ENCODE measurements at places on chromosomes 16 and 17. TPM values are rescaled to one million over a fixed set of nuclear protein-coding genes. Genes with fewer than 3 reads are reported as not detected.

KRT34 gene
- not detected for polyA plus RNA-seq

PABPN1L gene
- not detected for polyA plus RNA-seq

ESRP2 gene
- polyA plus RNA-seq, result 33.5 TPM

SMTNL2 gene
- 57.5 TPM for polyA plus RNA-seq

PRDM7 gene
- 0.91 TPM for polyA plus RNA-seq

MYH13 gene
- polyA plus RNA-seq, result 0.17 TPM

NPIPB2 gene
- polyA plus RNA-seq, result 13.6 TPM

SHMT1 gene
- polyA plus RNA-seq, result 61.5 TPM

ABCC11 gene
- 0.20 TPM for polyA plus RNA-seq

JUP gene
- polyA plus RNA-seq, result 163 TPM

- no peak for DNase-seq
These were observed 49.4 kb downstream of the MEAK7 start for GRCh38 chr16:84455031-84455430.

- no peak for DNase-seq
These were observed 4.1 kb downstream of the RNF167 start for GRCh38 chr17:4944163-4944553.

DNA sequence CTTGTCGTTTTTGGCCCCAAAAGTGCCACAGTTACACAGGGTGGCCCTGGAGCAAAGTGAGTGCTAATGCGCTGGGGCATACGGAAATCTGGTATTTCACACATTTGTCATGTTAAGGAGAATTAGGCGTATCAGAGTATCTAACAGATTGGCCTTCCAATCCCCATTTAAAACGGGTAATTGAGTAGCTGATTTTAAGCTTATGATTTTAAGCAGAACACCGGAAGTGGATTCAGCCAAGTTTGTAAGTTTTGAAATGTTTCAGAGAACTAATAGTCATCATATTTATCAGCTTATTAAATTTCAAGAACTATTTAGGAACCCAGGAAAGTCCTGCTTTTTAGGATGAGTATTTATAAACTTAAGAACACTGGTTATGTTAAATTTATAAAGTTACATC lies 19.5 kb downstream of the LRRC75A start:
- DNase-seq, result no peak

- DNase-seq, result peak; percentile 36
These were observed 260.1 kb downstream of the SNX29 start for GRCh38 chr16:12236589-12236988.

DNA sequence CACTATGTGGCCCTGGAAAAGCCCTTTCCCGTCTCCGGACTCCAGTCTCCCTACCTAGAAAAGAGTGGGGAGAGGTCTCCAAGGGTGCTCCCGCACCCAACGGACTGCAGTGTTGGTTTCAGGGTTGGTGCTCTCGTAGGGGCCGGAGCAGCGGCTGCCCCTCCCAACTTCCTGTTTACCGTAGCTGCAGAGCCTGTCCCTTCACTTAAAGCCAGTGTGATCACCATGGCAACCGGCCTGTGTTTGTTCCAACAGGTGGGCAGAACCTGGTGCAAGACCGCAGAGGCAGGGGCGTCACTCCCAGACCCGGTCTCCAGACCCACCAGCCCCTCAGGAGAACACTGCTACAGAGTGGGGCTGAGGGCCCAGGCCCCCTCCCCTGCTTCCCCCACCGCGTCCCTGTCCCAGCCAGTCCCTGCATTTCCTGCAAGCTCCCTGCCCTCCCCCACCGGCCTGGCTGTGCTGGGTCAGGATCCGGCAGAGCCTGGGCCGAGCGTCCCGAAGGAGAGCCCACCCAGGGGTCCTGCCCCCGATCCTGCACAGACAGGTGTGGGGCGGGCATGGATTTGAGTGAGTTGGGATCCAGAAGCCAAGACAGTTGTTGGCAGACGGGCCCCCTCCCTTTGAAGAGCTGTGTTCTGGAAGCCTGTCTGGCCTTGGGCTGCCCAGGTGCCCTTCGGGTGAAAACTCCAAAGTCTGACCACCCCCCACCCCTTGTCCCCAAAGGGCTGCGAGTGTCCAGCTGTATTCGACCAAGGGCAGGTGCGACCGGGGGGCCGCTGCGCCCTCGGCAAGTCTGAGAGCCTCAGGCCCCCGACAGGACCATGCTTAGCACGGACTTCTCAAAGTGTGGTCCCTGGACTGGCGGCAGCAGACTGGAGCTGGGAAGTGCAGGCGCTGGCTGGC lies 1.5 kb upstream of the BAIAP3 start:
- DNase-seq, result peak; percentile 87

GRCh38 chr17:79888811-79889634 lies 49.8 kb upstream of the CBX4 start:
- no peak for DNase-seq

GRCh38 chr17:57949649-57950048 lies 5.6 kb downstream of the CUEDC1 start:
- DNase-seq, result no peak

DNA sequence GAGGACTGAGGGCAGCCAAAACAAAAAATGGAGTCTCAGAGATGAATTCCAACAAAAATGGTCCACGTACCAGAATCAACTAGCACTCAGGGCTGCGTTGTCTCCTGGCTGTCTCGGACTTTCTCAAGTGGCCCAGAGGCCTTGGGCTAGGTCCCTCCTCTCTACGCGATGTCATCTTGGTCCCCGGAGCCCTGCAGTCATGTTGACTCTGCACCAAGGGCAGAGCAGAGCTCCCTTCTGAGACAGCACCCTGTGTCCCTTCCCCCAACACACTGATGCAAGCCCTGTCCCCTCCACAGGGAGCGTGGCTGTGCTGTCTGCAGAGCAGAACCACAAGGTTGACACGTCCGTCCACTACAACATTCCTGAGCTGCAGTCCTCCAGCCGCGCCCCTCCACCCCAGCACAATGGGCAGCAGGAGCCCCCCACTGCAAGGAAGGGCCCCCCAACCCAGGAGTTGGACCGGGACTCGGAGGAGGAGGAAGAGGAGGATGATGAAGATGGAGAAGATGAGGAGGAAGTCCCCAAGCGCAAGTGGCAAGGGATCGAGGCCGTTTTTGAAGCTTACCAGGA lies 20.8 kb downstream of the GINS2 start:
- no peak for DNase-seq

DNA sequence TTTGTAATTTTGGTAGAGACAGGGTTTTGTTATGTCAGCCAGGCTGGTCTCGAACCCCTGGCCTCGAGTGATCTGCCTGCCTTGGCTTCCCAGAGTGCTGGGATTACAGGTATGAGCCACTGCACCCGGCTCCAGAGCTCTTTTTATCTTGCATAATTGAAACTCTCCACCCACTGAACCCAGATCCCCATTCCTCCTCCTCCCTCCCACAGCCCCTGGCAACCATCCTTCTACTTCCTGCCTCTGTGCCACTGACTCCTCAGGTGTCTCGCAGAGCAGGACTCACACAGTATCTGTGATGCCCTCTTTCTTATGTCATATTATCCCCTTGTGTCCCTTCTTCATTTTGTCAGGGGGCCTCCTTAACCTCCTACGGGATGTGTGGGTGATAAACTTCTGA lies 340.7 kb downstream of the SLC39A11 start:
- no peak for DNase-seq

GRCh38 chr16:69088684-69089083 lies 16.8 kb upstream of the HAS3 start:
- no peak for DNase-seq

GRCh38 chr17:82920715-82921114 lies 80.9 kb upstream of the ZNF750 start:
- DNase-seq, result no peak

GRCh38 chr16:11257131-11257938 lies 1.3 kb upstream of the SOCS1 start:
- peak; percentile 84 for DNase-seq

- no peak for DNase-seq
These were observed 7.4 kb downstream of the RNF112 start for GRCh38 chr17:19418251-19418992.

- no peak for DNase-seq
These were observed 237.1 kb downstream of the NTN1 start for GRCh38 chr17:9258115-9259015.

GRCh38 chr17:29844339-29845048 lies 85.5 kb downstream of the SSH2 start:
- DNase-seq, result peak; percentile 25

GRCh38 chr16:31569360-31569717 lies 41.6 kb downstream of the AHSP start:
- no peak for DNase-seq

GRCh38 chr17:79779661-79780365 lies 1.9 kb downstream of the CBX2 start:
- DNase-seq, result no peak

DNA sequence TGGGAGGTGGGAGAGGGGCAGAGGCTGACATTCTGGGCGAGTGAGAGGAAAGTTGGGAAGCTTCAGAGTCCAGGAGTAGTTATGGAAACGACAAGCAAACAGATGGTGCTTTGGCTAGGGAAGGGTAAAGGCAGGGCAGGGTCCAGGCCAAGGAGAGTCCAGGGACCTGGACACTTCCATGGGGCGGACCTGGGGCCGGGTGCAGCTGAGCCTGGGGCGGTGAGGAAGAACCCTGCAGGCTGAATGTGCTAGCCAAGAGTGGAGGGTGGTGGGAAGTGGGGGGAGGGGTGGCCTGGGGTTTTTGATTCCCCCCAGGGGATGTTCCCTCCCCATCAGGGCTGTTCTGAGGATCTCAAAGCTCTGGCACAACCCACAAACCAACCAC lies 2.6 kb downstream of the PPP1R9B start:
- DNase-seq, result no peak

DNA sequence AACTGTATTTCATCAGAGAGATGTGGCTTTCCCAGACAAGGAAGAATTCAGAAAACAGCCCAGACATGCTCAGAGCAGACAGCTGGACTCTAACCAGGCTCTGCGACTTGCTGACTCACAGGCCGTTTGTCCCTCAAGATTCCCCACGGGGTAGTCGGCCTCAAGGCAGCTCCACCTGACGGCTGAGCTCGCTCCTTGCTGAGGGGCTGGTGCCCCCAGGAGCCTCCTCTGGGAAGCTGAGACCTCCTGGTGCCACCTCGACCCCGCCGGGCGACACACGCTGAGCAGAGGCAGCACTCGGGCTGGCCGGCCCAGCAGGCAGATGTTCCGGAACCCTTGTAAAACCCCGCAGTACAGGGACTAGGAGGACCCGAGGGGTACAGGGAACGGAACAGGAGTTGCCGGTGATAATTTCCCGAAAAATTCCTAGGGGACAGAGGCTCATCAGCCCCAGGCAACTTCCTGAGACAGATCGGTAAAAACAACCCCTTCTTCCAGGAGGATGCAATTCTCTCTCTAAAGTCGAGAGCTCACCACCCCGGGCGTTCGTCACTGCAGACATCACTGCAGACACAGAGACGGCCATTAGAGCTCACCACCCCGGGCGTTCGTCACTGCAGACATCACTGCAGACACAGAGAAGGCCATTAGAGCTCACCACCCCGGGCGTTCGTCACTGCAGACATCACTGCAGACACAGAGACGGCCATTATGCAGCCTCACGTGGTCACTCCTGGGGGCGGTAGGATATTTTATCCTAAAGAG lies 19.9 kb downstream of the RPH3AL start:
- no peak for DNase-seq

- DNase-seq, result no peak
These were observed 4.5 kb upstream of the DDX19B start for GRCh38 chr16:70294385-70295025.

DNA sequence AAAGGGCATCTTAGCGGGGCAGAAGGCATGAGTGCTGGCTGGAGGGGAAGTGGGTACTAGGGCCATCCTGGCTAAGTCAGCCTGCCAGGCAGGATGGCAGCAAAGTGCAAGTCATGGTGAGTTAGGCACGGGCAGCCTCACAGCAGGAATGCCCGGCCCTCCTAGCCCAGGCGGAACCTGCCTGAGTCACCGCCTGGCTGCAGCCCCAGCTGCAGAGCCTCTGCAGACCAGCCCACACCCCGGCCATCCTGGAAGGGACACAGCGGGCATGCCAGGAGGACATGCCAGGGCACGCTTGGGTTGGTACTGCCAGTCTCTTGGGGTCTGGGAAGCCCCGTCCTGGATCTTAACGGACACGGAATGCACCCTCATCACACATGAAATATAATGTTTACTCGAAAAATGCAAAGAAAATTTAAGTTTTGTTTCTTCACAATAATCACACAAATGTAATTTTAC lies 5.0 kb upstream of the ALDH3A1 start:
- no peak for DNase-seq

DNA sequence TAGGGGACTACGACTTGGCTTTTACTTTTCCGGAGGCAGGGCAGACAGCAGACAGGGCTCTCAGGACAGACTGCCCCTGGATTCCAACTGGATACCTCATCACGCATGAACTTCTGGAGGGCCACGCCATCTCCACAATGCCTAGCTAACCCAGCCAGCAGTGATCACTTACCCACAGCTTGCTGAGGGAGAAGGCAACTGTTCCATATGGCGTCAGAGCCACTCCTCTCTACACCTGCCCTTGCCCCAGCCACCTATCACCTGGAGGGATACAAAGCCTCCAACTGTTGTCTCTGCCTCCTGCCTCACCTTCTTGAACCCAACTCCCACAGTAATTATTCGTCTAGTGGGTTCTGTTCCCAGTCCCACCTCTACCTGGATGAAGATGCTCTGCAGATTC lies 8.8 kb downstream of the MYO19 start:
- DNase-seq, result no peak

DNA sequence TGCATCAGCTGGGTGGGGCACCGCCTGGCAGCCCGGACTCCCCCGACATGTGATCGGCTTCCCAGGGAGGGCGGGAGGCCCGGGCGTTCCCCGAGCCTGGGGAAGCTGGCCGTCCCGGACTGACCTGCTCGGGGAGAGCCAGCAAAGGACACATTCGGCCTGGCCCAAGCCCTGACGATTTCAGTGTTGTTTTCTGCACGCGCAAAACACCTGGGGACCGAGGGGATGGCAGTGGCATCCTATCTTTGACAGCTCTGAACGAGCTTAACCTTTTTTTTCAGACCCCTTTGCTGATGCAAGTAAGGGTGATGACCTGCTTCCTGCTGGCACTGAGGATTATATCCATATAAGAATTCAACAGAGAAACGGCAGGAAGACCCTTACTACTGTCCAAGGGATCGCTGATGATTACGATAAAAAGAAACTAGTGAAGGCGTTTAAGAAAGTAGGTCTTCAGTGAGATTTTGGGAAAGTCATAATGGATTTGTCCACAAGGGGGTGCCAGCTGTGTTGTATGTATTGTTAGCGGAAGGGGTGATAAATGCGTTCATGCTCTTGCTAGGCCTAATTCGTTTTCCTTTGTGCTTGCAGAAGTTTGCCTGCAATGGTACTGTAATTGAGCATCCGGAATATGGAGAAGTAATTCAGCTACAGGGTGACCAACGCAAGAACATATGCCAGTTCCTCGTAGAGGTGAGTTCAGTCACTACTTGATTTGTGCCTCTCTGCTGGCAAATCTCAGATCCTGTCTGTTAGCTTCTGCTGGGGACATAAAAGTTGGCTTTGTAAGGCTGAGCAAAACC lies 1.0 kb downstream of the EIF1 start:
- DNase-seq, result no peak

DNA sequence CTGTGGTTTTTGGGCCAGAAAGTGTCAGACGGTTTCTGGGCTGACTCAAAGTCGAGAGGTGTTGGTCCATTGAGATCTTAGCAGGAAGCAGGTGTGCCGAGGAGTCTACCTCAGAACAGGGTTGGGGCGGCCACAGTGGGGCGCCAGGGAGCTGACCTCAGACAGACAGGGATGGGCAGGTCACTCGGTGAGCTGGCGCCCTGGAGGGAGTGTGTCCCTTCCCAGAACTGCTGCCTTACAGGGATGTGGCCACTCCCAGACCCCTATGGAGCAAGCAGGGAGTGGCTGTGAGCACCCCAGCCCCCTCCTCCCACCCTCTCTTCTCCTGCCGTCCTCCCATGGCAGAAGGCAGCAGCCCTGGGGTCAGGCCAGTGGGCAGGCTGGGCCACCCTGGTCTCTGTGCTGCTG lies 14.0 kb upstream of the DPEP1 start:
- no peak for DNase-seq

GRCh38 chr16:729768-730665 lies 3.1 kb downstream of the HAGHL start:
- DNase-seq, result no peak

- no peak for DNase-seq
These were observed 9.2 kb downstream of the RAB40C start for GRCh38 chr16:598823-599739.
